ENCODE measurements at places on chromosomes 5 and 9. TPM values are rescaled to one million over a fixed set of nuclear protein-coding genes. Genes with fewer than 3 reads are reported as not detected.

GRCh38 chr5:108862211-108862610 is 114.5 kb downstream of the FER start:
- no peaks in the 10 kb centered on the region for H3K4me1 ChIP-seq
- no peak overlapping the region for H3K4me3 ChIP-seq
- no peaks in the 10 kb centered on the region for H3K27me3 ChIP-seq
- no peaks in the 10 kb centered on the region for H3K36me3 ChIP-seq
- DNase-seq, result no peak

- H3K27me3 ChIP-seq, result no peaks in the 10 kb centered on the region
- H3K27ac ChIP-seq, result no peak overlapping the region
- DNase-seq, result no peak
- no peaks in the 10 kb centered on the region for H3K36me3 ChIP-seq
Measured at GRCh38 chr5:94575196-94575595, 43.2 kb downstream of the KIAA0825 start.

Gene NUTM2F
- total RNA-seq, result not detected

- no peak overlapping the region for H3K27ac ChIP-seq
- H3K4me3 ChIP-seq, result no peak overlapping the region
- H3K36me3 ChIP-seq, result no peaks in the 10 kb centered on the region
- H3K27me3 ChIP-seq, result no peaks in the 10 kb centered on the region
- no peak for DNase-seq
- no peaks in the 10 kb centered on the region for H3K4me1 ChIP-seq
Measured at GRCh38 chr5:34530637-34531036, 125.5 kb upstream of the RAI14 start.

DNA sequence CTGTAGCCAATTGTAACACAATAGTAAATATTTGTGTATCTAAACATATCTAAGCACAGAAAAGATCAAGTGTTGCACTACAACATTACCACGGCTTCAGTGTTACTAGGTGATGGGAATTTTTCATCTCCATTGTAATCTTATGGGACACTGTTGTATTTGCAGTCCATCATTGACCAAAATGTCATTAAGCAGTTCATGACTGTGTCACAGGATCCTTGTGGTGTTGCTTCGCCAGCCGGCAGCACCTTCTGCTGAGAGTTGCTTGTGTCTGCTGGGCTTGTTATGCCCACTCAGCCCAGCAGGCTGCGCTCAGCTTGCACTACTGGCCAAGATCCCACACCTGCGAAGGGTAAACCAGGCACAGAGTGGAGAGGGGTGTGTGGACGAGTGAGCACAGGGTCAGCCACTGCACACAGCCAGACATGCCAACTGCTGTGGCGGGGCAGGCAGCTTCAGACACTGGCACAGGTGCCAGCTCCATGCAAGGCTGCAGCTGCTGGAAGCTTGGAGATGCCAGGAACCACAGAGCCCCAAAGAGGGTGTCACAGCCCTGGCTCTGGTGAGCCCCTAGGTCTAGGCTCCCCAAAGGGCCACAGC is 273.7 kb downstream of the CETN3 start:
- no peaks in the 10 kb centered on the region for H3K27me3 ChIP-seq
- no peak for DNase-seq
- no peaks in the 10 kb centered on the region for H3K4me1 ChIP-seq
- H3K27ac ChIP-seq, result no peak overlapping the region
- no peak overlapping the region for H3K4me3 ChIP-seq
- H3K36me3 ChIP-seq, result no peaks in the 10 kb centered on the region

DNA sequence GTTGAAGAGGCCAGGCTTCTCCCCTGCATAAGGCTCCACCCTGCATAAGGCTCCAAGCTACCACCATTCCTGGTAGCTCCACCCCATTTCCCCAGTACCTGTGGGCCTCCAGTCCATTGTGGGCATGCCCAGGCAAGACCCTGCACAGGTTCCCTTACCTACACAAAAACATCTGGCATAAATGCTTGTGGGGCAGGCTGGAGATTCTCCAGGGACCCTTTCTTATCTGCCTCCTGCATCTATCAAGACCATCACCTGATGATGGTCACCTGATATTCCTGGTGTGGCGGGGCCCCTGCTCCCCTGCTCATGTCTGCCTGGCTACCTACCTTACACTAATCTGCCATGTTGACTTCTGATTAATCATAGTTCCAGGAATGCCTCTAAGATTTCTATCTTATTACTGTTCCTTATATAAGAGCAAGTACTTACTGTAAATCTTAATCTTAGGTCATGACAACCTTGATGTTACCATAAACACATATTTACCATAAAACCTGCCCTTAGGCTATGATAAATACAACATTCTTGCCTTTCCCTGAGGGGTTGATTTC is 41.0 kb downstream of the FGD3 start:
- no peaks in the 10 kb centered on the region for H3K27me3 ChIP-seq
- H3K27ac ChIP-seq, result peak overlapping the region; percentile 47
- H3K4me3 ChIP-seq, result no peak overlapping the region
- peaks cover 76% of the 10 kb centered on the region for H3K4me1 ChIP-seq

DNA sequence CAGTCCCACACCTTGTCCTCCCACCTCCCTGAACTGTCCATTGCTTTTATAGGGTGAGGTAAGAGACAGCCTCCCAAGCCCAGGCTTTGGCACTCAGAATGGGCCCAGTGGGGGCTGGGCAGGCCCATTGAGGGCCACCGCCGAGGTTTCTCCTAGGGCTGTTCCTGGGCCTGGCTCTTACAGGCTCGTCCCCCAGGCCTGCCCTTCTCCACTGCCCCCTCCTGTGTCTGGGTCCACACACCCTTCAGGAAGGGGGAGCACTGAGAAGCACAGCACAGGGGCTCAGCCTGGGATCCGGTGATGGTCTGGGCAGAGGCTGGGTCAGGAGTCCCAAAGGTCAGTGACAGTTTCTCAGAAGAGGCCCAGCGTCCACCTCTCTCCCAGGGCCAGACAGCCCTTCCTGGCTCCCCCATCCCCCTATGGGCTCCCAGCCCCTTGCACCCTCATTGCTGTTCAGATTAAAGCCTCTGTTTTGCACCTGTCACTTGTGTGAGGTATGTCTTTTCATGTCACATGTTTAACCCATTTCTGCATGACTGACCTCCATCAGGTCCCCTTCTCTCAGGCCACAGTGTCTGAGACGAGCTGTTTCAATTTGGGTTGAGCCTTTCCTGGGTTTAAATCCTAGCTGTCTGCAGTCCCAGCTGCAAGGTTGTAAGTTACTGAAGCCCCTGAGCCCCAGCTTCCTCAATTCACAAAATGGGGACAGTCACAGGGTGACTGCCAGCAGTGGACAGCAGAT is 29.4 kb downstream of the IER5L start:
- no peaks in the 10 kb centered on the region for H3K27me3 ChIP-seq
- H3K4me3 ChIP-seq, result no peak overlapping the region
- DNase-seq, result no peak
- H3K36me3 ChIP-seq, result peaks cover 49% of the 10 kb centered on the region
- H3K27ac ChIP-seq, result no peak overlapping the region

DNA sequence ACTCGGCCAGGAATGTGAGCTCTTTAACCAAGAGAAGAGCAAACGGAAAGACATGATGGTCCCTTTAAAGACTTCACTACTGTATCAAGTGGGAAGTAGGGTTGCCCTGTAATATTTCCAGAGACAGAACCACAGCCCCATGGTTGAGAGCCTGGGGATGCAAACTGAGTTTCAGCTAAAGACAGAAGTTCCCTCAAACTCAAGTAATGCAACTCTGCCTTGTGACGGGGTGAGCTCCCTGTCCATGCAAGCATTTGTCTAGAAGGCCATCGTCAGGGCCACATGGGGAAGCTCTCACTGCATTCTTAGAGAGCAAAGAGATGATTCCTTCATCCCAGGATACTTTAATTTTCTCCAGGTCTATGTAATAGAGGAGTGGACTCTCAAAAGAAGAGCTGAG is 82.8 kb downstream of the INSYN2B start:
- no peaks in the 10 kb centered on the region for H3K27me3 ChIP-seq
- no peaks in the 10 kb centered on the region for H3K36me3 ChIP-seq

Gene LCN12
- total RNA-seq, result 1.1 TPM

DNA sequence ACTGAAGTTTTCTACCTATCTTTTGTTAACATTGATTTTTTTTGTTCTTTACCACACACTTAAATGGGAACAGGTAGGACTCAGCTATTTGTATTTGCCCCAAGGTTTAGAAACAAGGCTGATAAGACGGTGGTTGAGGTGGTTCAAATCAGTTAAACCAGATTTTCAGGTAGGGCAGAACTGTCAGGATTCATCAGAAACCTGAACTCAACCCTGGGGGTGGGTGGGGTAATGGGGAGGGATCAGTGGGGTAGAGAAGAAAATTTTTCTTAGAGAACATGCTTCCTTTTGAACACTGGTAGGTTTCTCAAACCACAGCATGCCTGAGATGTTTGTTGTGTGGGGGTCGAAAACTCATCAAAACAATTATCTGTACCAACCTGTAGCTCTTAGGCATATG is 113.0 kb downstream of the BASP1 start:
- H3K4me3 ChIP-seq, result no peak overlapping the region
- no peaks in the 10 kb centered on the region for H3K36me3 ChIP-seq
- H3K4me1 ChIP-seq, result no peaks in the 10 kb centered on the region

GRCh38 chr9:23596913-23597634 is 229.0 kb downstream of the ELAVL2 start:
- H3K27ac ChIP-seq, result no peak overlapping the region
- H3K4me1 ChIP-seq, result no peaks in the 10 kb centered on the region
- H3K27me3 ChIP-seq, result no peaks in the 10 kb centered on the region
- H3K36me3 ChIP-seq, result no peaks in the 10 kb centered on the region

- H3K36me3 ChIP-seq, result no peaks in the 10 kb centered on the region
- no peak overlapping the region for H3K27ac ChIP-seq
- no peaks in the 10 kb centered on the region for H3K4me1 ChIP-seq
- no peaks in the 10 kb centered on the region for H3K27me3 ChIP-seq
- DNase-seq, result no peak
Measured at GRCh38 chr5:113480243-113480642, 8.0 kb downstream of the MCC start.

GRCh38 chr9:438961-439768 is 224.5 kb downstream of the DOCK8 start:
- H3K27ac ChIP-seq, result no peak overlapping the region
- H3K36me3 ChIP-seq, result peaks cover 93% of the 10 kb centered on the region
- no peak overlapping the region for H3K4me3 ChIP-seq
- no peaks in the 10 kb centered on the region for H3K27me3 ChIP-seq
- H3K4me1 ChIP-seq, result no peaks in the 10 kb centered on the region

DNA sequence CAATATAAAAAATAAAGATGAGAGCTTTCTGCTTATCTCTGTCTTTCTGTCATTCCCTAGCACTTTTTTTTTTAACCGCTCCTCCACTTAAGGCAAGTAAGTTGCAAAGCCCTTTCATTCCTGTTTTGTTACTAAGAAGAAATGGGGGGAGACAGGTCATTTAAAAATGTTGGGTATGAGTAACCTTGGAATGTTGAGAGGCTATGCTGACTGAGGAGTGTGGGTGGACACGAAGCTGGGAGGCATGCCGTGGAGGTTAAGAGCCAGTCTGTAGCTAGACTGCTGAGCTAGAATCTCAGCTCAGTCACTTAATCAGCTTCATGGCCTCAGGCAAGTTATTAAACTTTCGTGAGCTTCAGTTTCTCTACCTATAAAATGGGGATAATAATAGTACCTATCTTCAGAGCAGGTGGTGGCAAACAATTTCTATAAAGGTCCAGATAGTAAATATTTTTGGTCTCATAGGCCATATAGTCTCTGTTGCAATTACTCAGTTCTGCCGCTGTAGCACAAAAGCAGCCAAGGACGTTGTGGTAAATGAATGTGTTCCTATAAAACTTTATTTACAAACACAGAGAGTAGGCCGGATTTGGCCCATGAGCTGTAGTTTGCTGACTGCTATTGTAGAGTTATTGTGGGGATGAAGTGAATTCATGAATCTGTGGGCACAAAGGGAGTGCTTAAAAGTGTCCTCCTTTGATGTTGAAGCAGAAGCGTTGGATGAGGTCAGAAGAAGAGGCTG is 220.0 kb downstream of the GABBR2 start:
- H3K4me3 ChIP-seq, result no peak overlapping the region
- H3K4me1 ChIP-seq, result no peaks in the 10 kb centered on the region
- H3K27ac ChIP-seq, result no peak overlapping the region
- H3K27me3 ChIP-seq, result no peaks in the 10 kb centered on the region
- no peaks in the 10 kb centered on the region for H3K36me3 ChIP-seq
- no peak for DNase-seq

Gene SEMA5A
- 0.51 TPM for total RNA-seq

DNA sequence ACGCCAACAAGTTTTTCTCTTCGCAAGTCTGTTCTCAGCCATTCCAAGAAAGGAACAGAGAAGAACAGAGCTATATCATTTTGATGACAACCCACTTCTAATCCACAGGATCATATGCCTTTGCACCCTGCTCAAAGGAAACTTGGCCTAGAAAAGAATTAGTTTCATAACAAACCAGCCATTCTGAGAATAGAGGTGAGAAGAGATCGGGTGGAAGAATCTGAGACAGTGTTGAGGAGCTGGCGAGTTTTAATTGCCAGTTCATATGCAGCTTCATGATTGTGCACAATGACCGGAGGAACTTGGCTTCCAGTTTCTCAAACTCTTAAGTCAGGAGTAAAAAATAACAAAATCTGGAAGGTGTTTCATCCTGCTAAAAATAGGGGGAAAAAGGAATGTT is 380.0 kb downstream of the NR2F1-AS1 start:
- H3K4me3 ChIP-seq, result no peak overlapping the region
- H3K27ac ChIP-seq, result no peak overlapping the region
- H3K4me1 ChIP-seq, result no peaks in the 10 kb centered on the region
- no peaks in the 10 kb centered on the region for H3K27me3 ChIP-seq
- no peaks in the 10 kb centered on the region for H3K36me3 ChIP-seq

DNA sequence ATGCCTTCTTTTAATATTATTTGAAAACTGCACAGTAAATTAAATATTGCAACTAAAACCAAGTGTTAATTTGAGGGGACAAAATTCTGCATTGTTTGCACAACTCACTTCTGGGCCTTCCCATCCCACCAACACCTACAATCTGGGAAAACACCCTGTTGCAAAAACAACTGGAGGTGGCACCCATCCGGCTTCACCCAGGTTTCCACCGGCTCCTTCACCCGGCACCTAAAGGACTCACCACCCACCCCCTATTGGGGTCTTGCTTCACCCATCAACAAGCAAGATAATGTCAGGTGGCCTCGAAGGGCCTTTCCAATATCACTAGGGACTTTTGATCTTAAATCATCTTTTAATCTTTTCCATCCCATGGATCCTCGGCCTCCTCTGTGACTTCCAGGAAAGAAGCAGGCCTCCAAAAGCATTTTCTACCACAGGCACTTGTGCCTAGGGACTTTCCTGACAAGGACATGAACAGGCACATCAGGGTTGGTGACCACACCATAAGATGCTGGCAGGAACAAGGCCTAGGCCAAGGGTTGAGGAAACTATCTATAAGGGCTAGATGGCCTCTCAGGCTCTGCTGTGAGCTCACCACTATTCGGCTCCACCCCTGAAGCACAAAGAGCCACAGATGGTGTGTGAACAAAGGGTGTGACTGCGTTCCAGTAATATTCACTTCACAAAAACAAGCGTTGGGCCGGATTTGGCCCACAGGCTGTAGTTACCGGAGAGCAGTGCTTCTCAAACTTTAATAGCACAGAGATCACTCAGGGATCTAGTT is 205.1 kb downstream of the AUH start:
- H3K4me1 ChIP-seq, result peaks cover 6% of the 10 kb centered on the region
- H3K27ac ChIP-seq, result no peak overlapping the region
- no peak overlapping the region for H3K4me3 ChIP-seq
- DNase-seq, result no peak

GRCh38 chr5:101103874-101104273 is 200.8 kb upstream of the ST8SIA4 start:
- no peak overlapping the region for H3K27ac ChIP-seq
- H3K4me1 ChIP-seq, result no peaks in the 10 kb centered on the region
- no peaks in the 10 kb centered on the region for H3K36me3 ChIP-seq
- H3K27me3 ChIP-seq, result no peaks in the 10 kb centered on the region
- no peak overlapping the region for H3K4me3 ChIP-seq

GRCh38 chr5:180644129-180644824 is 5.1 kb downstream of the FLT4 start:
- DNase-seq, result peak; percentile 13
- no peaks in the 10 kb centered on the region for H3K27me3 ChIP-seq
- no peaks in the 10 kb centered on the region for H3K4me1 ChIP-seq
- no peaks in the 10 kb centered on the region for H3K36me3 ChIP-seq

Measured in naive thymus-derived CD4-positive, alpha-beta T cell (primary cell).